ENCODE measurements at places on chromosomes 2 and 18.

GRCh38 chr18:76772665-76773064 is 49.7 kb upstream of the ZNF236 start:
- DNase-seq = no peak

DNA sequence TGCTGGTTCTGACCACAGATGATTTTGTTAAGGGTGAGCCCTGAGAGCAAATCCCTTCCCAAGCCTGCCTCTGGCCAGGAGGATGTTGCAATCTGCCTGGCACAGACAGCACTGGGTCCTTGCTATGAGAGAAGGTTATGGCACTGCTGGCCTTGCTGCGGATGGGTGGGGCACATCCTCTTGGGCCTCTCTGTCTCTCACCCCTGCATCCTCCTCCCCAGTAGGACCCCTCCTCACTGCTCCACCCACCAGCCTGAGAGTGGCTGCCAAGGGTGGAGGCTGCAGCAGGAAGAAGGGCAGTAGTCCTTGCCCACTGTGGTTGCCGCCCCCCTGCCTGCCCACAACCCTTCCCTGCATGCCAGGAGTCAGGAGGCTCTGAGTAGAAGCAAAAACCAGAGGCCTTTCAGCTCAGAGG is 180.9 kb downstream of the ZBTB7C start:
- DNase-seq = no peak

GRCh38 chr2:143231254-143231645 is 102.0 kb downstream of the ARHGAP15 start:
- DNase-seq = no peak

GRCh38 chr2:232581725-232582124 is 31.2 kb downstream of the EIF4E2 start:
- DNase-seq = no peak

GRCh38 chr2:130251873-130252620 is 53.8 kb upstream of the TUBA3E start:
- DNase-seq = no peak

GRCh38 chr2:214005337-214005736 is 405.5 kb upstream of the VWC2L start:
- DNase-seq = no peak

GRCh38 chr2:105464325-105464724 is 65.5 kb upstream of the FHL2 start:
- DNase-seq = no peak

GRCh38 chr18:56770097-56770496 is 118.9 kb downstream of the WDR7 start:
- DNase-seq = no peak

DNA sequence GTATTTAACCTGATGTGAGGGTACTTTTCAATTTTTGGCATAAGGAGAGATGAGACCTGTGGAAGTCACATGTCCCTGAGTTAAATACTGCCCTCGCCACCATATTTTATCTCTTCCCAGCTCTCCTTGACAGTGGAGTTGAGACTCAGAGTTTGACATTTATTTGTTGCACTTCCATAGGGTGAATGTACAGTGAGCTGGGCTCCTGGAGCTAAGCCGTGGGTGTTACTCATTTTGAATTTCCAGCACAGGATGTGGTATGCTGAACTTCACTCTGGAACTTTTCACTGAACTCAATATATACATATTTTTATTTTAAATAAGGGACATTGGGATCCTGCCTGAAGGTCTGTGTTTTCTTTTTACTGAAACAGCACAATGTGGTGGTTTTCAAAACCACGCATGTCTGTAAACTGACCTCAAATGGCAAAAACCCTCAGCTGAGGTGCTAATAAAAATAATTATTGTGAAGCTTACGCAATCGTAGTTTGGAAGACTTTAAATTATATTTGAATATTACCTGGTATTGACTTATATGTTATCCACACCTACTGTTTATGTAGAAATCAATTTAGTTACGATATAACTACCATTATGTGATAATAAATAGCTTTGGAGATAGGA is 12.1 kb downstream of the RNF144A start:
- DNase-seq = no peak

- no peak for DNase-seq
These were observed 4.3 kb downstream of the COL3A1 start for GRCh38 chr2:188978291-188979081.

DNA sequence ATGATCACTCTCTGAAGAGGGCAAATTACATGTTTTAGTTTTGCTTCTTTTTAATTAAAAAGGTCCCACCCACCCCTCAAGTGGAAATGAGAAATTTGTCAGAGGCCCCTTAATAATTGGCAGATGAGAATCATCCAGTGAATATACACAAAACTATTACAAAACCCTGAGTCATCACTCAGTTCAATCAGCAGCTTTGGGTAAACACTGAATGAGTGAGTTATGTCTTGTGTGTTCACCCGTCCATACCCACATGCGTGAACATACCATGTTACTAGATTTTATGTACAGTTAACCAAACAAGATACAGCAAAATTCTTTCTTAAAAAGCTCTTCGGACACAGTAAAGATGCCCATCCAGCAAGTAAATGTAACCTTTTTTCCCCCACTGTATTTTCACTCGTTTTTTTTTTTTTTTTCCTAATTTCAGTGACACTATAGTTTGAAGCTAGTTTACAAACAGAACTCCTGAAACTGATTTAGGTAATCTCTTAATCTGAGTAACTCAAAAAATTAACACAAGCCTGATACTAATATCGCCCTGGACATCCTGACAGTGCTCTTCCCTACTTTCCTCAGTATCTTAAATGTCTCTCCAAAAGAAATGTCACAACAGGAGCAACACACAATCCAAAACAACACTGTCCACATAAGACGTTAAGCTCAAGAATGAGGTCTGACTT is 1.4 kb downstream of the PSME4 start:
- DNase-seq = peak; percentile 23

- DNase-seq = no peak
These were observed 47.3 kb upstream of the GULP1 start for GRCh38 chr2:188244383-188244782.

- DNase-seq = no peak
These were observed 334.3 kb upstream of the VWC2L start for GRCh38 chr2:214076527-214076926.

- DNase-seq = peak; percentile 17
These were observed 419 bp downstream of the EPHA4 start for GRCh38 chr2:221571551-221572218.

GRCh38 chr2:69372767-69373166 is 14.3 kb downstream of the GFPT1 start:
- no peak for DNase-seq

- no peak for DNase-seq
These were observed 1.4 kb upstream of the MARCO start for GRCh38 chr2:118940486-118941120.

DNA sequence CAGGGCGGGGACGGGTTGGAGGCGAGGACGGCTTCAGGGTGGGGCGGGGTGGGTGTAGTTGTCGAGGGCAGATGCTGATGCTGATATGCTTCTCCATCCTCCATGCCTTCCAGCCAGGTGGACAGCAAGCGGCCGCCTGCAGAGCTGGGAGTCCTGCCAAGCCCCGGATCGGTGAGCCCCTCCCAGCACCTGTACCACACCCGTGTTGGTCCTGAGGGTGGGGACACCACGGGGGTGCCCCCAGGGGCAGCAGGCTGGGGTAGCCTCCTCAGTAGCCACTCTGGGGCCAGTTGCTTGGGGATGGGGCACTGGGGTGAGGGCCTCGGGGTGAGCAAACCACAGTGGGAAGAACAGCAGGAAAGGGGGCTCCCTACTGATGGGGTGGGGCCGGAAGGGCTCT is 2.6 kb downstream of the ANO7 start:
- DNase-seq = no peak

All from stimulated activated CD4-positive, alpha-beta T cell treated with anti-CD3 and anti-CD28 coated beads, Interleukin-4, amount 100 ng/mL, for 24 hours (primary cell).